ENCODE measurements at places on chromosomes 2 and 18.

DNA sequence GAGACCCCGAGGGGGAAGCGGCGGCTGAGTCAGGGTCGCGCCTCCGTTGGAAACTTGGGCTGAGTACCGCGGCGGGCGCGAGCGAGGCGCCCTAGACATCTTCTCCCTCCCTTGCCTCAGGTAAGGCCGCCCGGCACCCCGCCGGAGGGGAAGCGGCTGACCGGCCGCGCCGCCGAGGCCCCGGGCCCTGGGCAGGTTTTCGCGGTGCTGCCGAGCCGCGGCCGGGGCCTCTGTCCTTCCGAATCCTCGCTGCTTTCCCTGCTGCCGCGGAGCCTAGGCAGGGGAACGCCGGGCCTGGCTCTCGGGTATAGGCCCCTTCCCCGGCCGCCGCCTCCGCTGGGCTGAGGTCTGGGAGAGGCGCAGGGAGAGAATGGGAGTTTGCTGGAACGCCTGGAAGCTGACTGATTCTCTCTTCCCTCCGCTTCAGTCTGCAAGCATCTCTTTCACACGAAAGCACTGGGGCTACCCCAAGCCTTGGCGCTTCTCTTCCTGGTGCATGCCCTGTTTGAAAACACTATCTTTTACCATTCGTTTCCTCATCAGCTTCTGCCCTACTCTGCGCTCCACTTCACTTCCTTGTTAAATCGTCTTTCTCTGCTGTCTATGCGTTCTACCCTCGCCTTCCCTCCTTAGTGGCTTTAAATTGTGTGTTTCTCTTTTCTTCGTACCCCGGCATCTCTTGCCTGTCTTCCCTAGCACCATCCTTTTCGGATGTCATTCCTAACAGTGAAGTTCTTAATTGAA lies 652 bp downstream of the PPM1B start:
- peak; percentile 47 for DNase-seq

DNA sequence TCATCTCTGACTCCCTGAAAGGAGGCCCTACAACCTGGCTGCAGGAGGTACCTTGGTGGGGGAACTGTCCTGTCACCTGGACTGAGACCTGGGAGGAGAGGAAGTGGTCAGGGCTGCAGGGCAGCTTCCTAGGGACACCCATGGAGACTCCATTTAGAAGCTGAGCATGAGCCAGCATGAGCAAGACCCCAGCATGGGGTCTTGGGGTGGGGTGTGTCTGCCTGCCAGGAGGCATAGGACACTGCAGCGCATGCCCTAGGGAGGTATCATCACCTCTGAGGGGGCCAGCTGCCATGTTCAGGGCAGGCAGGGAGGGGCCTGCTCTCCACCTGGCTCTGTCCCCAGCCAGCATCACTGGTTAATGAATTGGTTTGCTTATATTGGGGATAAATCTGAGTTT lies 249.7 kb downstream of the CELF4 start:
- no peak for DNase-seq

GRCh38 chr18:78414302-78414701 lies 565.3 kb upstream of the SALL3 start:
- DNase-seq = no peak

DNA sequence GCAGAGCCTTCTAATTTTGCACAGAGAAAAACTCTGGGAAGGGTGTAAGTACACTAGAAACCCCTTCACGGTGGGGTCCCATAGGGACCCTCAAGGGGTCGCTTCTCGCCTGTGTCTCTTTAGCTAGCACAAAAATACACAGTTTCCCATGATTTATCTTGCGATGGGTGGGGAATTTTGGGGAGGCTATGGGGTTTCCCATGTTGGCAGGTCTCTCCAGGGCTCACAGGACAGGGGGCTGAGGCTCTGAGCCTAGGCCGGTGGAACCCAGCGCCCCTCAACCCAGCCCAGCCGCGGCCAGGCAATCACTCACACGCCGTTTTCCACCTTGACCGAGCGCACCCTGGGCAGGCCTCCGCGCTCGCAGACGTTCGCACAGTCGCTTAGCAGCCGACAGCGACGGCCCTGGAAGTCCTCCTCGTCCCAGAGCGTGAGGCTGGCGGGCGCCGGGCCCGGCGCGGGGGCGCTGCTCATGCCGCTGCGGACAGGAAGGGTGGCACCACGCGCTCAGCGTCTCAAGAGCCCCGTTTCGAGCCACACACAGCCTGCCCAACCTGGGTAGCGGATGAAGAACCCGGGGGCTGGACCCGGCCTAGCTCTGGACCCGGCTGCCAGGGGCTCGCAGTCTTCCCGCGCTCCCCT lies 398 bp downstream of the CRYBA2 start:
- DNase-seq = no peak

DNA sequence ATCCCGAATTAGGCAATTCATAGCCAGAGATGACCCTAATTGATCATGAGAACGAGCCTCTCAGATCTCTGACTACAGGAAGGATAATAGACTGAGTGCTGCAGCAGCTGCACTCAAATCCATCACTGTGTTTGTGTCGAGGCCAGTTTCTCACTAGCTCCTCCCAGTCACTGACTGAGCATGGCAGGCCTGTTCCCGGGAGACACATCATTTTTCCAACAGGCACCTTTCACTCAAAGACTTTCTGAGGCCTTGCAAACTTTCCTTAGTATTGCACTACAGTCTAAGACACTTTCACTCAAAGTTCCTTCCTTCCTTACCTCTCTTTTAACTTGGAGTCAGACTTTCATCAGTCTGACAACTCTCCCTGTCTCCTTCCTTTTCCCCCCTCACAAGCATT lies 13.7 kb downstream of the SOS1 start:
- DNase-seq = no peak

DNA sequence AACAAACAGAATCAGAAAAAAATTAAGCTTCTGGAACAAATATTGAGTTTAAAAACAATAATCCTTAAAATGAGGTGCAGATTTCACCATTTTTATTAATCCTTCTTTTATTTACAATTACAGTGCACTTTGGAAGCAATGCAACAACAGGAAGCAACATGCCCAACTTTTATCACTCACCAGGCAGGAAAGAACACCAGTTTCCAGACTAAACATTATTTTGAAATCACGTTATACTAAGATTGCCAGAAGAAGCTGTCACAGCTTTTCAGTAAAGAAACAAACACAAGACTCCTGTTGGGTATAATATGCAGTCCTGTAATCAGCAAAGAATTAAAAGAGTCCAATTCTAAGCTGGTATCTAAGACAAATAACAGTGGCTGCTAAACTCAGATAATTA lies 137.9 kb upstream of the ZC3H15 start:
- no peak for DNase-seq

- no peak for DNase-seq
Measured at GRCh38 chr2:64204703-64205102, 60.5 kb upstream of the PELI1 start.

- no peak for DNase-seq
Measured at GRCh38 chr2:237691029-237691907, 63.9 kb downstream of the LRRFIP1 start.

DNA sequence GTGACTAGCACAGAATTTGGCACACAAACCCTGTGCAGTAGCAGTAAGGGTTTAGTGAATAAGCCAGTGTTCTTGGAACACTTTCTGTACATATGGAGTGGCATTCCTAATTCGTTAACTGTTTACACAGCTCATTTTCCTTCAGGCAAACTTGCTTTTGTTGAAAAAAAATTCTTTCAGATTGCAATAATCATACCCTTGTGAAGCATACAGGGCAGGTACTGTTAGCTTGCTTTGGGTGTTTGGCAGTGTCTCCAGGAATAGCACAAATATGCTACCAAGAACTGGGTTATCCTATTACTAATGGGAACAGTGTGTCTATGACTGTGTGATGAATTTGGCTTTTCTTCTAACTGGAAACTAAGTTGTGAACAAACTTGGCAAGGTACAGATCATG lies 33.4 kb downstream of the UGP2 start:
- DNase-seq = no peak

- DNase-seq = no peak
Measured at GRCh38 chr18:37714691-37715090, 149.1 kb upstream of the CELF4 start.

- no peak for DNase-seq
Measured at GRCh38 chr2:195652911-195653310, 4.1 kb upstream of the SLC39A10 start.

DNA sequence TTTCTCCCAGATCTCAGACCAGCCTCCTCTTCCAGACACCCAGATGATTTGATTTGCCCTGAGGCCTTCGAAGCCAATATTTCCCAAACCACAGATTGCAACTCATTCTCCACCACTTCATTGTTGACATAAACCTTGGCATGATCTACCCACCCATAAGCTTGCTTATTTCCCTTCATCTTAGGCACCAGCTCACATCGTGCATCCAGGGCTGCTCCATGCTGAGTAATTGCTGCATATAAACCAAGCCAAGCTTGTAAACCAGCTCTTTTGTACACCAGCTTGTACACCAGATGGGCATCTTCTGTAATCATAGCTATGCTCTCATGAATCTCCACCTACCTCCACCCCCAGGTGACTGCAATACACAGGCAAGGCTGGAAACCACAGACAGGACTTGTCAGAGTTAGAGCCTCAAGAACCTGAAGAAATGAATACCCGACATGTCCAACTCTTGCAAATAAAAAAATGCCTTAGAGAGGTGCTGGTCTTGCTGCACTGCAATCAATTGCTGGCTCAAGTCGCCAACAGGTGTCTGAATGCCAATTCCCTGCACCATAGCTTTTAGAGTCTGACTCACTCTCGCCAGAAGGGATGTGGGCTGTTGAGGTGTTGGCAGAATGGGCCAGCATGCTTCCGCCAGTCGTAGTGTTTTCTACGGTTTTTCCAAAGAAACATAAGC lies 31.5 kb downstream of the TRABD2A start:
- no peak for DNase-seq

DNA sequence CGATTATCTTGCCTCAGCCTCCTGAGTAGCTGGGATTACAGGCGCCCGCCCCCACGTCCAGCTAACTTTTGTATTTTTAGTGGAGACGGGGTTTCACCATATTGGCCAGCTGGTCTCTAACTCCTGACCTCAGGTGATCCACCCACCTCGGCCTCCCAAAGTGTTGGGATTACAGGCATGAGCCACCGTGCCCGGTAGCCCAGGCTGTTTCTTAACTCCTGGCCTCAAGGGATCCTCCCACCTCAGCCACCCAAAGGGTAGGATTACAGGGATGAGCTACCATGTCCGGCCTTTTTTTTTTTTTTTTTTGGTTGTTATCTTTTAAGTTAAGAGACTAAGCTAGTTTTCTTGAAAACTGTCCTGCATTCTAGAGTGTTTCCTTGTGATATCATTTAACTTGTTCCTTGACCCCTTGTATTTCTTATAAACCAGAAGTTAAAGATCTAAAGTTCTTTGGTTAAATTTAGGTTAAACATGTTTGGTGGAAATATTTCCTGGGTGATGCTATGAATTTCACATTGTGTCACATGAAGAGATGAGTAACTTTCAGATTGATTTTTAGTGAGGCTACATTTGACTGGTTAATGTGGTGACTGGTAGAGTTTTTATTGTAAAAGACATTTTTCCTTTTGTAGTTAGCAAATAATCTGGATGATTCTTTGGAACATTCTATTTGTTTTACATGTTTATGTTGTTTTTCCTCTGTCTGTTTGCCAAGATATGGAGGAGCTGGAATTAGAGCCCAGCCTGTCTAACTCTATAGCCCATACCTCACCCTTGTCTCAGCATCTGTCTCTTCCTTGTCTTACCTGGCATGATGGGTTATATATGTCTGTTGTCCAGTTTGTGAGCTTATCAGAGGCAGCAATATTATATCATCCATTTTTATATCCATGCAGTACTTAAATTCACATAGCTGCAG lies 5.2 kb downstream of the NCAPH start:
- DNase-seq = no peak

DNA sequence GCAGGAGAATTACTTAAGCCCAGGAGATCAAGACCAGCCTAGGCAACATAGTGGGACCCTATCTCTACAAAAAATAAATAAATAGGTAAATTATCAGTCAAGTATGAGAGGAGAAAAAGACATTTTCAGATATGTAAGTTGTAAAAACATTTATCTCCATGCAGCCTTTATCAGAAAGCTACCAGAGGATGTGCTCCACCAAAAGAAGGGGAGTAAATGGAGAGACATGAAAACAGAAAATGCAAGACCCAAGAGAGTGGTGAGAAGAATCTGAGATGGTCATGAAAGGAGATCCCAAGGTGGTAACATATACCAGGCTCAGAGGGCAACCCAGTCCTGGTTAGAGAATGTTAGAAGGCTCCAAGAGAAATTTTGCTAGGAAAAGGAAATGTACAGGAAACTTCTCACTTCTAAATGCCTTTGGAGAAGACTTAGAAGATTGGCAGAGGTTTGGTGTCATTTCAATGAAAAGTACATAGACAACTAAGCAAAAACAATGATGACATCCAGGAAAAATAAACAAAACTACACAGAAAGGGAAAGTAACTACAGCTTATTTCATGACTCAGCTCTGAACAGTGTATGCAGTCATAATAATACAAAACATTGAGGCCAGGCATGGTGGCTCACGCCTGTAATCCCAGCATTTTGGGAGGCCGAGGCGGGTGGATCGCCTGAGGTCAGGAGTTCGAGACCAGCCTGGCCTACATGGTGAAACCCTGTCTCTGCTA lies 19.5 kb downstream of the CIB4 start:
- DNase-seq = no peak

GRCh38 chr2:74908748-74909444 lies 49.5 kb upstream of the POLE4 start:
- DNase-seq = no peak

- DNase-seq = no peak
Measured at GRCh38 chr18:43484710-43485109, 207.4 kb upstream of the SYT4 start.

DNA sequence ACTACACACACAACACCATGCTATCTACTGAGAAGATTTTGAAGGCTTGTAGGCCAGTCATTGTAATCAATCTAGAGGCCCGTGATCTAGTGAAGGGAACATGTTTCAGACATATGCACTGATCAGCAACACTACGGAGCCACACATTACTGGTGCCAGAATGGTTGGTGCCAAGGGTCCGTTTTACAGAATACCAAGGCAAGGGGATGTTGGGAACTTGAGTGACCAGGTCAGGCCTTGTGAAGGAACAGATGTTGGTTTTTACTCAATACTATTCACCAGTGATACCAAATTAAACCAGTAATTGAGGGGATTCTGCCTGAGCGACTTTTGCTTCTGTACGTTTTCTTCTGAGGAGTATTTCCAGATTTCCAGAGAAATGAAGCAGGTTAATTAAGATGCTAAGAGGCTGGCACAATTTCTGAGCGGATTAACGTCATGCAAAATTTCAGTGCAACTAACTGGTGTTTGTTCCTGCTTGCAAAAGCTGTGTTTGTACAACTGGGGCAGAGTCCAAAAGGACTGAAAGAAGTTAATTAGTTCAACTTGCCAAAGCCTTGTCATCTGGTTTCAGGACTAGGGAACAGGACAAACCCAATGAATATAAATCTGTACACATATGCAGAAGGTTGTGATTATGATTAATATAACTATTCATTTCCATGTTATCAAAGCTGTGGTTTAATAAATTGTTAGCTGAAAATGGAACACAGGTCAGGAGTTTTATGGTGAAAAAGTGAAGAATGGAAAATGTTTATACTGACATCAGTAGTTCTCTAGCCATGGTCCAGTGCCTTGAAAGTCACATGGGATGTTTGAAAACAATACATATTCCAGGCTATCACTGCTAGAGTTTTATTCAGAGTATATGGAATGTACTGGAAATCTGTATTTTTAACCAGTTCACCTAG lies 432.1 kb upstream of the DCC start:
- DNase-seq = no peak
